Midbrain (tissue), 1 donor: ENCODE measurements at places on chromosomes 11 and 22.

- no peak for DNase-seq
These were observed 4.9 kb downstream of the CBX6 start for GRCh38 chr22:38867124-38867455.

DNA sequence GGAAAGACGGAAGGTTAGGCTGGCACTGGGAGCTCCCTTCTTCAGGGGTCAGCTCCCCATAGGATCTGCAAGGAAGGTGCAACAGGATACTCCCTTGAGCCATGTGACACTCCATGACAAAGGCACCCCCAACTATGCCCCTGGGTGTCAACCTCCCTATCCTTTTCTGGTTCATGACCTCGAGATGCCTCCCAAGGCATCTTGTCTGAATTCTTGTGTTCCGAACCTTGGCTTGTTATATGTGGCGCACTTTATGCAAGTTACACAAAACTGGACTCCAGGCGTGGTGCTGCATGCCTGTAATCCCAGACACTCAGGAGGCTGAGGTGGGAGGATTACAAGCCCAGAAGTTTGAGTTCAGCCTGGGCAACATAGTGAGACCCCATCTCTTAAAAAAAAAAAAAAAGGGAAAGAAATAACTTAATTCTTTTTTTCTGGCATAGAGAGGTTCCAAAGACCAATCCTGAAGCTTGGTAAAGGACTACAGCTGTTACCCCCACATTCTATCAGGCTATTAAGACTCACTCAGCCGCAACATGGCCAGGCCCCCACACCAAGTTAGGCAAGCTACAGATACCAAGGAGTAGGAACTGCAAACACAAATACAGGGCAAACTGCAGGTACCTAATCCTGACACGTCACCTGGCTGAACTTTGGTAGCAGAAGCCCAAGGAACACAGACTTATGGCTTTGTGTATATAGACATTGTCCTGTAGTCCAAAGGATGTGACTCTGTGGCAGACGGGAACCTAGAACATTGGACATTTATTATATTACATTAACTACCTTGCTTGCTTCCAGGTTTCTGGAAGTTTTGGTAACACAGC, 1.4 kb downstream of the C11orf24 start:
- no peak for DNase-seq

GRCh38 chr11:67514116-67514515, 6.2 kb upstream of the CDK2AP2 start:
- DNase-seq = no peak

GRCh38 chr11:78893996-78894395, 319.3 kb upstream of the NARS2 start:
- no peak for DNase-seq

GRCh38 chr11:44853666-44854065, 97.0 kb downstream of the TP53I11 start:
- DNase-seq = no peak

- DNase-seq = peak; percentile 56
These were observed 541.9 kb upstream of the CCDC90B start for GRCh38 chr11:83827940-83828554.

DNA sequence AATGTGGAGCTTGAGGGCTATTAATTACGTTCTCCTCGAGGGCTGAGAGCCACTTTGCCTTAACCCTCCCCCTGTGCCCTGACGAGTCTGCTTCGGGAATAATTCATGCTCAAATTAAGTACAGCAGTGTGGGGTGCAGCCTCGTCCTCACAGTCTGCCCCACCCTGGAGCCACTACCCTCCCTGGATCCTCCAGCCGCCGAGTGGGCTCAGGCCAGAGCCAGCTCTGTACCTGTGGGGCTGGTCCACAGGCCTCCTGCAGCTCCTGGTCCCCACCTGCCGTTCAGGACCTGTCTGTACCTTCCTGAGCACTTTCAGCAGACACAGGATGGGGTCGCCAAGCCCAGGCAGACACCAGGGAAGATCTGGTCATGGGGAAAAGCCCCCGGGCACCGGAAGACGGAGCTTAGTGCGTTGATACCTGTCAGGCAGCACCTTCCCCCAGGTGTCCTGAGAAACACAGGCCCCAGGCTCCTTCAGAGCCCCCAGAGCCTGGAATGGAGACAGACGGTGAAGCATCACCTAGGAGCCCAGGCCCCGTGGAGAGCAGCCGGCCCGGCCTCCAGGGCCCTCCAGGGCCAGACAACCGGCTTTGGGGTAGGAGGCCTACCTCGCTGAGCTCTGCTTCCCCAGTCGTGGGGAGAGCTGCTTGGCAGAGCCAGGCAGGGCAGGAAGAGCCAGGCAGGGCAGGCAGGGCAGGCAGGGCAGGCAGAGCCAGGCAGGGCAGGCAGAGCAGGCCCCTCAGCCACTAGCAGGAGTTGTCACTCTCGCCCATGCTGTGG, 9.7 kb downstream of the TSPAN32 start:
- no peak for DNase-seq

DNA sequence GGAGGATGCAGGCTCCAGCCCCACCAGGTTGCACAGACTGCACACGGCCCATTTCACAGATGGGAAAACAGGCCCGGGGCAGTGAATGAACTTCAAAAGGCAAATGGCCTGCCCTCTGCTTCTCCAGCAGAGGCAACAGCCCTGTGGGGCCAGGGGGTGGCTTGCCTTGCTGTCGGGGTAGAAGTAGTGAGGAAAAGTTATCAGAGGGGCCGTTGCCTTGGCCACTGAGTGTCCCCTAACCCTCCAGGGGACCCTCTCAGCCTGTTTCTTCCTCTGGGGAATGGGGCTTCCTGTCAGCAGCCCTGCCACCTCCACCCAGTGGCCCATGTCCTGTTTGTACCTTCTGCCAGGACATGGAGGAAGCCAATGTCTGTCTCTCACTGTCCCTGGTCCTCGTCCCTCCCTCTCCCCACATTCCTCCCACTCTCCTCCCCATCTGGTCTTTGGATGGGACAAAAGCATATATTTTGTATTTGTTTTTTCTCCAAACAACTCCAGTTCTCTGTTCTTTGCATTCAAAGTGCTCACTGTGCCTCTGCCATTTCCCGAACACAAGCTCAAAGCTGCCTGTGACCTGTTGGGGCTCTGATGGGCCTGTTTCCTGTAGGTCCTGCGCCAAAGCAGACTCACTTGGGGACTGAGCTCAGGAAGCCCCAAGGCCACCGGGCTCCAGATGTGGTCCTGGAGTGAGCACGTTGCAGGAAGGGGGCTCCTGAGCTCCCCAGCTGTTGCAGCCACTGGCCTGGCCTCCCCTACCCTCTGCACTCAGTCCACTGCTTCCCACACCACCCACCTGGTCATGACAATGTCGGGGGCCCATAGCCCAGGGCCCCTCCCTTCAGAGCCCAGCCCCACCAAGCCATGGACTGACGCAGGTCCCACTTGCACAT, 9.5 kb downstream of the MAP4K2 start:
- no peak for DNase-seq

DNA sequence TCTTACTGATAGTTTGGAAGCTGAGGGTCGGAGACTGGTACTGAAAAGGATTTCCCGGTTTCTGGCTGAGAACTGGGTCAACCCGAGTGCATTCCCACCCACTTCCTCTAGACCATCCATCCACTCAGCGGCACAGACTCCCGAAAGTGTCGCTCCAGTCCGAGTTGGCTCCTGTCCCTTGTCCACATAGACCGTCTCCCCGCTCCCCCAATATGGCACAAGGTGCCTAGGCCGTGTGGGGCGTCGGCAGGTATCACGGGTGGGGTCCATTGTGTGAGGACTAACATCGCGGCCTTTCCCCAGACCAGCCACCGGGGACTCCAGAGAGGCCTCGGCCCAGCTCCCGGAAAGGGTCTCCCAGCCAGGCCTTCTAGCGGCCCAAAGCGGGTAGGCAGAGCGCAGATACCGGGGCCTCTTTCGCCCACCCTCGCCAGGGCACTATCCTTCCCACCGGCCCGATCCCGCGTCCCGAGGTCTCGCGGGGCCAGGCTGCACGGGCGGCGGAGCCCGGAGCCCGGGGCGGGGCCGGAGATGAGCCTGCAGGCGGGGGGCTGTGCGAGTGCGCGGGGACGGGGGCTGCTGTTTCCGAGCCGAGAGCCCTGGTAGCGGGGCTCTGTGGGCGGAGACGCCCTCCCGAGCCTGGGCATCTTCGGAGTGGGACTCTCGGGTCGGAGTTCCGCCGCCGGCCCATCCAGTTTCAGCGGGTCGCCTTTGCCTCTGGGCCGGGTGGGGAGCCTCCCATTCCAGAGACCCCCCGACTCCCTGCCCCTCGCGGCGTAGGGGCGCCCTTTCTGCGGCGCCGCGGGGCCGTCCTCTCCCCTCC, 21.1 kb downstream of the SERPINH1 start:
- DNase-seq = peak; percentile 40

- DNase-seq = no peak
These were observed 119.2 kb upstream of the SEZ6L start for GRCh38 chr22:26050079-26050478.

GRCh38 chr22:22003233-22003632, 20.6 kb upstream of the TOP3B start:
- DNase-seq = no peak

- no peak for DNase-seq
These were observed 5.5 kb downstream of the CATSPER1 start for GRCh38 chr11:66020618-66021357.

GRCh38 chr22:42994276-42994916, 20.6 kb downstream of the PACSIN2 start:
- DNase-seq = no peak

GRCh38 chr22:27783436-27784119, 18.0 kb downstream of the MN1 start:
- DNase-seq = no peak

- DNase-seq = no peak
These were observed 292.2 kb downstream of the ST3GAL4 start for GRCh38 chr11:126647735-126648134.

DNA sequence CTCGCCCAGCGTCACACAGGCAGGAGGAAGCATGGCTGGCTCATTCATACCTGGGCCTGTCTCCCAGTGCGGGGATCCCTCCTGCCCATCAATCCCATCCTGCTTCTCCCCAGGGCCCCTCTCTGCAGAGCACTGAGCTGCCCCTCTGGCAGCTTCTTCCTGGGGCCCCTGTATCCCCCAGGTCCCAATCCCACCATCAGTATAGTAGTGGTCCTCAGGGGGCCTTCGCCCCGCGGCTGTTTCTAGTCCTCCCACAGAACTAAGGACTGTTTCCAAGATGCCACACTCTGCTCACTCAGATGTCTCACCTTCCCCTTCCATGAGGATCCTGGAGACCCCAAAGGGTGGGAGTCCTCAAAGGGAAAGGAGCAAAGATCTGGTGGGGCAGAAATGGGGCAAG, 97.6 kb downstream of the PDE2A start:
- DNase-seq = no peak

DNA sequence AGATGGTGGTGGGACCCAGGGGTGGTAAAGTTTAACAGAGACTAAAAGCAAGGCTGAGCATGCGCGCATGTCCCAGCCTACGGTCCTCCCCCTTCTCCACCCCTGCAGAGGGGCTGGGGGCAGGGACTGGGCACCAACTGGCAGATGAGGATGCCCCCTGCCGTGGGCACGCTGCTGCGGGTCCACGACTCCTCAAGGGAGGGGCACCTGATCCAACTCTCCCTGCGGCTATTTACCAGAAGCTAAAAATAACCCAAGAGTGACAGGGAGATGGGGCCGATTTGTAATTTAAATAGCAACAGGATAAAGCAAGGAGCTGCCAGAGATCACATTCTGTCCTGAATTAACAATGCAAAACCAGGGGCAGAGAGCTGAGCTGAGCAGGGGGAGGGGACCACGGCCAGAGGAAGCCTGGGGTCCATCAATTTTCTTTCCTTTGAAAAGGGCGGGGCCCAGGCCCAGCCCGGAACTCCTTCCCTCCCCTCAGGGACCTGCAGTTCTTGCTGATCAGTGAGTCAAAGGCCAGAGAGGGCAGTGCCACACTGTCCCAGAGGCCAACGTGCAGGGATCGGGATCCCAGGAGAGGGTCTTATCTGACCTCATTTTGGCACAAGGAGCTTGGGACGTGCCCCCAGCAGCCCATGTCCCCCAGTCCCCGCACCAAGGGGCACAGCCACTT, 8.1 kb upstream of the DGKZ start:
- no peak for DNase-seq

- DNase-seq = no peak
These were observed 77.7 kb downstream of the C22orf31 start for GRCh38 chr22:28983788-28984441.

DNA sequence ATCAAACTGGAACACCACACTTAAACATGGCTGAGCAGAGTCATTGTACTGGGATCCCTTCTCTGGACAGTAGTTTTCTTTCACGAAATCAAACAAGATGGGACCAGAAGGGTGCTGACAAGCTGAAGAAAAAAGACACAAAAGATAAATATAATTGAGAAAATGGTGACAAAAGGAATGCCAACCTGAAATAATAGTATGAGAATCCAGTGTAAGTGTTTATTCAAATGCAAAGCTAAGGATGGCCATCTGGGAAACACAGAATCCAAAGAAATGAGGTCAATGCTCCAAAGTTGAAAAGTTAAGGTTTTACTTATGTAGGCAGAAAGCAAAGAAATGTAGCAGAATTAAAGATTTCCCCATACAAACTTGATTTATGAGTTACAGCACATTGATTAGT, 5.3 kb upstream of the OR52E5 start:
- DNase-seq = no peak

GRCh38 chr22:29302402-29302680, 4.1 kb upstream of the GAS2L1 start:
- peak; percentile 24 for DNase-seq

GRCh38 chr22:44188316-44188715, 7.6 kb downstream of the PARVG start:
- DNase-seq = no peak

GRCh38 chr22:35883031-35883620, 145.5 kb downstream of the RBFOX2 start:
- DNase-seq = no peak

GRCh38 chr11:46625406-46625805, 8.1 kb downstream of the ATG13 start:
- DNase-seq = no peak

- no peak for DNase-seq
These were observed 61.0 kb downstream of the CCDC81 start for GRCh38 chr11:86435711-86436110.

DNA sequence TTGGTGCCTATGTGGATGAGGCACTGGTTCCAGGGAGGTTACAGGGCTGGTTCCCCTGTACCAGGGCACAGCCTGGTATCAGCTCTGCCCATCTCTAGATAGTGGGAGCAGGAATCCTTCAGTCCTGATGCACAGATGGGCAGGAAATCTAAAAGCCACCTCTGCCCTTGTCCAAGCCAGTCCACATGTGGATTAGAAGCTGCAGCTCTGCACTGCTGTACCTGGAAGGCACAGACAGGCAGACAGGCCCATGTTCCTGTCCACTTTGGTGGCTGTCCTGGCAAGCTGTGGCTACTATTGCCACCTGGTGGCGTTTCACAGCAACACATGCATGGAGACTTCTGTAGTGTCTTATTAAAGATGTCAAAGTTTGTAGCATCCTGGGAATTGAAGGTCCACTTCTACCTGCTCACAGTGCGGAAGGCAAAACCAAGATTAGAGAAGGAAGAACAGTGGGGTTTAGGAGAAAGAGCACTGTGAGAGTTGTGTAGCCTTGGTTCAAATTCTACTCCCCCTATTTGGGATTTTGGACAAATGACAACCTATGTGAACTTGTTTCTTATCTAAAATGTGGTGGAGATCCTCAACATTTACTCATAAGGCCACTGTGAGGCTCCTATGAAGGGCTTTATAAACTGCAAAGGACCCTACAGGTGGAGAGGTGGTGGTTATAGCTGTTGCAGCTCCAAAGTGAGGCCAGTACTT, 30.1 kb downstream of the NAV2 start:
- peak; percentile 87 for DNase-seq
